CD4-positive, CD25-positive, alpha-beta regulatory T cell (primary cell): ENCODE measurements at places on chromosomes 16 and 17.

GRCh38 chr17:5822281-5823060 is 238.2 kb upstream of the NLRP1 start:
- no peak for DNase-seq

- no peak for DNase-seq
These were observed 58.3 kb downstream of the DUSP14 start for GRCh38 chr17:37547986-37548385.

GRCh38 chr17:9266031-9266680 is 244.8 kb downstream of the NTN1 start:
- DNase-seq = no peak

DNA sequence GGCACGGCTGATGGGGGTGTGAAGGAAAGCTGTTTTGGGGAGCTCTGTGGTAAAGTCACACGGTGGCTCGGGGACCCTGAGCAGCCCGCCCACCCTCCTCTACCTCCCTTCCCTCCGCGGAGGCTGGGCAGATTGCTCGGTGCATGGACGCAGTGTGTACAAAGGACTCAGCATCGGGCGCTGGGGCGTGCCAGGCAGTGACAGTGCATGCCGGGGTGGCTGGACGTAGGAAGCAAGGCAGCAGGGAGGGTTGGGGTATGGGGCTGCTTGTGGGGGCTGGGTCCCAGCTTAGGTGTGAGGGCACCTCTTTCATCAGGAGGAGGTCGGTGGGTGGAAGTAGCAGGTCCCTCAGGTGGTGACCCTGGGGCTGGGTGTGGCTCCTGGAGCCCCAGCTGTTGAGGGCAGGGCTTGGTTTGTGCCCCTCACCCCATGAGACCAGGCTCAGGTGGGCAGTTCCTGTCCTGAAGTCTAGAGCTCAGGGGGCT is 159.9 kb upstream of the GSE1 start:
- no peak for DNase-seq

DNA sequence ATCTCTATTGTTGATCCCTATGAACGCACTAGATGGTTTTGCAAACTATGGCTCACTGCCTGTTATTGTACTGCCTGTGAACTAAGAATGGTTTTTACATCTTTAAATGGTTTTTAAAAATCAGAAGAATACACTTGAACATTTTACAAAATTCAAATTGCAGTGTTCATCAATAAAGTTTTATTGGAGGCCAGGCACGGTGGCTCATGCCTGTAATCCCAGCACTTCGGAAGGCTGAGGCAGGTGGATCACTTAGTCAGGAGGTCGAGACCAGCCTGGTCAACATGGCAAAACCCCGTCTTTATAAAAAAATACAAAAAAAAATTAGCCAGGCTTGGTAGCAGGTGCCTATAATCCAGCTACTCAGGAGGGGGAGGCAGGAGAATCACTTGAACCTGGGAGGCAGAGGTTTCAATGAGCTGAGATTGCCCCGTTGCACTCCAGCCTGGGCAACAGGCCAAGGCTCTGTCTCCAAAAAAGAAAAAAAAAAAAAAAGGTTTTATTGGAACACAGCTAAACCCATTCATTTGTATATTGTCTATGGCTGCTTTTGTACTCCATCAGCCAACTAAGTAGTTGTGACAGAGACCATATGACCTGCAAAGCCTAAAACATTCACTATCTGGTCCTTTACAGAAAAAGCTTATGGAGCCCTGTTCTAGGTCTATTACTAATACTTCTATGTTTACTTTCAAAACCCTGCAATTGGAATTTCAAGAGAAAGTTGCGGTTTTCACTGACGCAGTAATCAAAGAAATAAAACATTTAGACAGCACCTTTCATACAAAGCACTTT is 18.9 kb downstream of the IKZF3 start:
- no peak for DNase-seq

DNA sequence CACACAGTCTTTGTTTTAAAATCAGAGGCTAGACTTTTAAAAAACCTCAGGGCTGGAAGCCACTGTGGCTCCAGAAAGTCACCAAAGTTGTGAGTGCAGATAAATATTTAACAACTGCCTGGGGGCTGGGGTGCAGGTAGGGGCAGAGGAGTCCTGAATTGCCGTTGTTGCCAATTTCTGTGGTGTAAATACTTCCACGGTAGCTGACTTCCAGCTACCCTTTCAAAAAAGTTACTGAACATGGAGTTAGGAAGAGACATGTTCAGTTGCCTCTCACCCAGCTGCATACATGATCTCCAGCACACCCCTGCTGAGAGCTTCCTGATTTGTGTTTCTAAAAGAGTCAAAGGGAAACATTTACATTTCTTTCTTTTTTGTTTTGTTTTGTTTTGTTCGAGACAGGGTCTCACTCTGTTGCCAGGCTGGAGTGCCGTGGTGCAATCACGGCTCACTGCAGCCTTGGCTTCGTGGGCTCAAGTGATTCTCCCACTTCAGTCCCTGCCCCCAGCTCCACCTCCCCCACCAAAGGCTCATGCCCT is 58.7 kb downstream of the PLXDC1 start:
- peak; percentile 13 for DNase-seq

- no peak for DNase-seq
These were observed 18.4 kb downstream of the G6PC1 start for GRCh38 chr17:42918902-42919521.

DNA sequence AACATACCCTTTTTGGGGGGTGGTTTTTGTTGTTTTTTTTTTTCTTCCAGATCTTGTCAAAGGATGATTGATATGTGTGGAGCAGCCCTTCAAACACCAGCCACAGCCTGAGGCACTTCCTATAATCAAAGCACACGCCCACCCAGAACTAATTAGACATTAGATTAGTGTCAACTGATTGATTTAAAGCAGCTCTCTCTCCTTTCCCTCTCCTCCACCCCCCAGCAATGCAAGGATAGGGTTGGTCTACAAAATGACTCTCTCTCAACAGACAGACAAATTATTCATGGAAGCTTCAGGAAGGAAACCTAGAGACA is 250.3 kb upstream of the SOX9 start:
- no peak for DNase-seq

- DNase-seq = no peak
These were observed 5.2 kb upstream of the AATF start for GRCh38 chr17:36943250-36944191.

- no peak for DNase-seq
These were observed 350.2 kb upstream of the CDH8 start for GRCh38 chr16:62386411-62386810.

- no peak for DNase-seq
These were observed 175.8 kb upstream of the MAF start for GRCh38 chr16:79776243-79776847.

- no peak for DNase-seq
These were observed 65.7 kb upstream of the KSR1 start for GRCh38 chr17:27390540-27390939.

DNA sequence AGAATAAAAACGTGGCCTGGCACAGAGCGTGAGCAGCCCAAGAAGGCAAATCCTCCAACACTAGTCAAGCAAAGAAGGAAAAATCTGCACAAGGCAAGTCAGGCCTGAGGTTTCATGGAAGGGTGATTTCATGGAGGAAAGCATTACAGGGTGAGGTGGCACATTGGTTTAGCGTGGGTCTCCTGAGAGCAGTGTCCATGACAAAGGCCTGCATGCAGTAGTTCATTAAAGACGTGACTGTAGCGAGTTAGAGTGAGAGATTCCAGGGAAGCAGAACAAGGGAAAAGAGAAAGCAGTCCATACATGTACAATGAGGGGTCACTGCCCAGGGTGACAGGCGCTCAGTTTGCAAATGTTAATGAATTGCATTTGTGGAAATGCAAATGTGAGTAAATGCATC is 285.0 kb upstream of the ERCC4 start:
- DNase-seq = no peak

DNA sequence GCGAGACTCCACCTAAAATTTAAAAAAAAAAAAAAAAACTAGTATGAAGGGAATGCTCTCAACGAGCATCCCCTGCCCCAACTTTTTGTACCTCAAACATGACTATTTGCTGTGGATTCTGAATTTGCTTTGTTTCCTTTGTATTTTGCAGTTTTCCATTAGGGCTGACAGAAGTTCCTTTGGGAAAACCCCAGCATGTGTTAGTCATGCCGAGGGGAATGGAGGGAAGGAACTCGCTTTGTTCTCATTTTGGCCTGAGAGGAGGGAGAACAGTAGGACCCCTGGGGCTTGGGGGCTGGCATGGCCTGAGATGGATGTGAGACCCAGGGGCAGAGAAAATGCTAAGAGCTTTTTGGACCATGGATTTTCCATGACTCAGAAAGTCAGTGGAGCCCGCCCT is 20.5 kb downstream of the KRT9 start:
- DNase-seq = no peak

DNA sequence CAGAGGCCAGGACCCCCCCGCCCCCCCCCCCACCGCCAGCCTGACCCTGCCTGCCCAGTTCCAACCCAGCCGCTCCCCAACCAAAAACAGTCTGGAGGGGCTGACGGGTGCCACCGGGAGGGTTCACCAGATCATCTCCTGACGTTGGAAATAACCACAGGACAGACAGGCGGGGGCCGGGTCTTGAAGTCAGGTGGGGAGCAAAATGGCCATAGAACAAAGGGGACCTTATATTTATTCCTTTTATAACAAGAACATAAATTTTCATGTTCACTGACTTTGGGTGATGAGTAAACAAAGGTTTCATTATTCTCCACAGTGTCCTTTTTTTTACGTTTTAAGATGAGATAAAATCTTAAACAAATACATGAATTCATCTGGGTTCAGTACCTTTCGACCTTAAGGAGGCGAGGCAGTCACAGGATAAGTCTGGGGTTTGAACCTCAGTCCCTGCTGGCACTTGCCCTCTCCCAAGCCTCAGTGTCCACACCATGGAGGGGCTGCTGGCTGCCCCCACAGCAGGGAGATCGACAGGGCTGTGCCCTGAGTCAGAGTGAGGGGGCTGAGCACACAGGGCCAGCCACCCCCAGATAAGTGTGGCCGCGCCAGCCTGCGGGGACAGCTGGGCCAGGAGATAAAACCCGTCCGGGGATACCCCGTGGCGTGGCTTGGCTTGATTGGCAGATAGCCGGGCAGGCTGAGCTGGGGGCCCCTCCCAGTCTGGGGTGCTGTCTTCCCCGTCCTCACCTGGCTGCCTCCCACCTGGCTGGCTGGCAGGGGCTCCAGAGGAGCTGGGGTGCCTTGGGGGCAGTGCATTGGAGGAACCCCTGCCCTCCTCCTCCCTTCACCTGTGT is 15.0 kb downstream of the SLC7A5 start:
- no peak for DNase-seq

- no peak for DNase-seq
These were observed 211.0 kb upstream of the TOX3 start for GRCh38 chr16:52757746-52758472.

DNA sequence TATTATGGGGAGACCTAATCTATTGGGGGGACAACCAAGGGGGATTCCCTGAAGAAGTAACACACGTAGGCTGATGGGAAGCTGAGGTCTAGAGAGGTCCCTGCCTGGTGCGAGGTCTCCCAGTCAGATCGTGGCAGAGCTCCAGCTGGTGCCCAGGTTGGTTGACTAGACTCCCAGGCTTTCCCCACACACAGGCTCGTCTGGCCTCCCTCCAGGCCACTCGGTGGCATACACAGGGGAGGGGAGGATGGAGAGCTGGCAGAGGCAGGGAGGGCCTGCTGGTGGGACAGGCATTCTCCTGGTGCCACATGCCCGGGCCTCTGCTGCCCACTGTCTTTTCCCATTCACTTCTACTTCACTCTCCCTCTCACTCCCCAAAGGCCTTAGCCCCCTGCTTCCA is 8.5 kb upstream of the SOCS3 start:
- no peak for DNase-seq

GRCh38 chr17:83161298-83162034 is 82.1 kb downstream of the METRNL start:
- no peak for DNase-seq

- no peak for DNase-seq
These were observed 131.4 kb downstream of the WWOX start for GRCh38 chr16:78230832-78231231.

DNA sequence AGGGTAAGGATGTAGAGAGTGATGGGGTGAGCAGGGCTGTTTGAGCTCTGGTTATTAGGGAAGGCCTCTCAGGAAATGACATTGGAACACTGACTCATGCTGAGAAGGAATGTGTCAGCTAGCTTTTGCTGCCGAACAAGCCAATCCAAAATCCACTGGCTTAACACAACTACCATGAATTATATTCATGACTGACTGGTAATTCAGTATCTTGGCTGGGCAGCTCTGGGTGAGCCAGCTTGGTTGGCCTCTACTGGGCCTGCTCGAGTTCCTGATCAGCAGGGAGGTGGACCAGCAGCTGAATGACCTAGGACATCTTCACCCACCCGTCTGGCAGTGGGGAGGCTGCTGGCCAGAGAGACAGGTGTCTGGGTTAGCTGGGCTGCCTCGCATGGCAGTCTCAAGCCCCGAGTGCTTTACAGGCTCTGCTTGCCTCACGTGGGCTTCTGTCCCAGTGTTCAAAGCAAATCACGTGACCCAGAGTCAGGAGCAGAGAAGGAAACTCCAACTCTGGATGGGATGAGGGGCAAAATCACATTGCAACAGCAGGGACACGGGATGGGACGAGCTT is 209.4 kb downstream of the KATNIP start:
- DNase-seq = no peak
